Adrenal gland (tissue), 19 donors: ENCODE measurements at places on chromosomes 7 and 10. TPM values are rescaled to one million over a fixed set of nuclear protein-coding genes. Genes with fewer than 3 reads are reported as not detected.

DNA sequence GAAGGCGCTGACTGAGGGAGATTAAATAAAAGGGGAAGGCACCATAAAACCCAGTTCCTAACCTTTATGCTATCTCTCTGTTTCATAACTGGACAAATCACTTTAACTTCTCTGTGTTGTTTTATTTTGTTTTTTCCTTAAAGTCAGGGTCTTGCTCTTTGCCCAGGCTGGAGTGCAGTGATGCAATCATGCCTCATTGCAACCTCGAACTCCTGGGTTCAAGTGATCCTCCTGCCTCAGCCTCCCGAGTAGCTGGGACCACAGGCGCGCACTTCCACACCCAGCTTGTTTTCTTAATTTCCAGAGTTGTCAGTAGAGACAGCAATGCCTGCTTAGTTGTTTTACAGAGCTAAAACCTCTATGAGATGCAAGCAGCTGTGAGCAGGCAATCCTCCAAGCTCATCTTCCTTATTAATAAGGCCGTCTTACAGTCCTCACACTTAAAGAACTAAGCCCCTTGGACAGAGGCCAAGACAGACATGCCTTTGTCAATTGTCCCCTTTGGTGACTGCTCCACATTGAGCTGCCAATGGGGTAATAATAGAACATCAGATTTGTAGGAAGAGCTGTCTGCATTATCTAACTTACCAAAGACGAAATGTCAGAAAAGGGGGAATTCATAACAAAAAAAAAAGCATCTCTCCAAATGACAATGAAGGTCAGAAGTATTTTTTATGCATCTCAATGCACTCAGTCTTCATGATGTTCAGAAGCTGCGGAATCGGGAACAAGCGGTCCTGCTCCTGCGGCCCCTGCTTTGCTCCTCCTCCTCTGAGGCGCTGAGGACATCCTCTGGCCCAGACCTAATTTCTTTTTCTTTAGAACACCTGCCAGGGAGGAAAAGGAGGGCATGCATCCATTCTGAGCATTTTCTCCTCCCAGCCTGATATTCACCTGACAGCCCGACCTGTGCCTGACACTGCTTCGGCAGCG lies 62.7 kb upstream of the RNF32 start:
- H3K4me3 ChIP-seq = no peak overlapping the region
- no peaks in the 10 kb centered on the region for H3K27me3 ChIP-seq

Gene SPDYE16
- total RNA-seq = not detected

GRCh38 chr7:139059905-139060304 lies 24.1 kb upstream of the ZC3HAV1L start:
- no peak overlapping the region for H3K4me3 ChIP-seq
- H3K36me3 ChIP-seq = no peaks in the 10 kb centered on the region
- no peak for DNase-seq
- H3K4me1 ChIP-seq = peaks cover 12% of the 10 kb centered on the region

Gene XRCC2
- 0.12 TPM for total RNA-seq

Gene BAIAP2L1
- 32.3 TPM for total RNA-seq

GRCh38 chr7:108442039-108442568 lies 14.1 kb downstream of the NRCAM start:
- no peaks in the 10 kb centered on the region for H3K27me3 ChIP-seq
- H3K4me1 ChIP-seq = no peaks in the 10 kb centered on the region
- H3K27ac ChIP-seq = no peak overlapping the region
- H3K36me3 ChIP-seq = no peaks in the 10 kb centered on the region

GRCh38 chr10:115503546-115503945 lies 410.4 kb downstream of the ATRNL1 start:
- no peak overlapping the region for H3K27ac ChIP-seq
- DNase-seq = no peak
- H3K4me3 ChIP-seq = no peak overlapping the region
- H3K4me1 ChIP-seq = no peaks in the 10 kb centered on the region
- H3K27me3 ChIP-seq = no peaks in the 10 kb centered on the region

DNA sequence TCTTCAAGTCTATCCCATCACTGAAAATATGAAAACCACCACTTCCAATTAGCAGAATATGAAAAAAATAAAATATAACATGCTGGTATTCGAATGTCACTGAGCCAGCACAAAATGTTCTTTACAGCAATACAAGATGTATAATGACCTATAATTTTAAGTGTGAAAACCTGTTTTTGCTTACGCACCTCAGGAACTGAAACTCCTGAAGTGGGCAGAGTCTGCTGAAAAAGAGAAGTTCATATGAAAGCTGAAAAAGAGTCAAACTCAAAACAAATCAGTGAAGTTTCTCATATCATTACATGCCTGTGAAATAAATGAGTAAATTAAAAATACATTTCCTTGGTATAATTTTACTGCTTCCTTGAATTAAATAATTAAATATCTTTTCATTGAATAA lies 272.5 kb downstream of the DGKB start:
- H3K27me3 ChIP-seq = no peaks in the 10 kb centered on the region
- H3K27ac ChIP-seq = no peak overlapping the region
- H3K4me1 ChIP-seq = no peaks in the 10 kb centered on the region
- no peak for DNase-seq
- no peak overlapping the region for H3K4me3 ChIP-seq

Gene CLEC5A
- total RNA-seq = not detected

DNA sequence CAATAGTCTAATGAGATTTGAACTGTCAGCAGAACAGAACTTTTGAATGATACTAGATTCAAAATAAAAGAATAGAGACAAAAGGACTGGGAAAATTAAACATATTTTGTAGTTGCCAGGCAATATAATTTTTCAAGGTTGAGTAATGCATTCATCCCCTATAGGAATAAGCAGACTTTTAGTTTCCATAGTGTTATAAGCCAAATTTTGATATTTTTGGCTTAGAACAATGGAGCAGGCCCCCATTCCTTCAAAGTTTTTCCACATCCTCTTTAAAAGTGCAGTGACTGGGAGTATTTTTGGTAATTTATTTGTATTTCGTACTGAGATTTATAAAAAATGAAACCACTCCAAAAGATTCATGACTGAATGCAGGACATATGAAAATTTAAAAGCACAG lies 24.0 kb downstream of the MEOX2 start:
- DNase-seq = no peak
- no peaks in the 10 kb centered on the region for H3K4me1 ChIP-seq
- H3K27me3 ChIP-seq = no peaks in the 10 kb centered on the region
- no peak overlapping the region for H3K27ac ChIP-seq
- no peak overlapping the region for H3K4me3 ChIP-seq
- no peaks in the 10 kb centered on the region for H3K36me3 ChIP-seq

DNA sequence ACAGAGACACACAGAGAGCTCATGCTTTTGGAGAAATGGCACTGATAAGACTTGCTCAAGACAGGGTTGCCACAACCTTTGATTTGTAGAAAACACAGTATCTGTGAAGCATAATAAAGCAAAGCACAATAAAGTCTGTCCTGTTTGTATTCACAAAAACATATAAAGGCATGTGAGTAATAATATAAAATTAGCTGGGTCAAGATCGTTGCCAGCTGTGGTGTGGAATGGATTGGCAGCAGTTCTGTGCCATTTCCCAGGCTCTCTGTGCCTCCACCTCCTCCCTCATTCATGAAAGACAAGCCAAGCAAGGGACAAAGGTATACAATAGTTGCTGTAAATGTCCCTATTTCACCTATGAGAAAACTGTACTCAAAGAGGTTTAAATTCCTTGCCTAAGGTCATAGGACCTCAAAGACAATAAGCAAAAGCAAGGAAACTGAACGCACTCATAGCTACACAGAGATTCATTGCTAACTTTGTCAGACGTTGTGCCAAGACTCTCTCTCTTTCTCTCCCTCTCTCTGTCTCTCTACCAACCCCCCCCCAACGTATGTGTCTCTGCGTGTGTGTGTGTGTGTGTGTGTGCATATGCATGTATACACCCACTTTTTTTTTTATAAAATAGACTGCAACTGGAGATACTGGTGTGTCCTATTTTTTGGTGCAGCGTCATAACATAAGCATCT lies 31.8 kb downstream of the CHST3 start:
- H3K4me3 ChIP-seq = no peak overlapping the region
- H3K36me3 ChIP-seq = no peaks in the 10 kb centered on the region
- H3K4me1 ChIP-seq = peaks cover 60% of the 10 kb centered on the region
- DNase-seq = no peak
- H3K27ac ChIP-seq = no peak overlapping the region

- H3K4me1 ChIP-seq = no peaks in the 10 kb centered on the region
- DNase-seq = no peak
- no peak overlapping the region for H3K4me3 ChIP-seq
- no peaks in the 10 kb centered on the region for H3K27me3 ChIP-seq
- no peak overlapping the region for H3K27ac ChIP-seq
Measured at GRCh38 chr7:107501593-107501992, 31.7 kb downstream of the GPR22 start.

Gene CHST15
- 27.8 TPM for total RNA-seq

DNA sequence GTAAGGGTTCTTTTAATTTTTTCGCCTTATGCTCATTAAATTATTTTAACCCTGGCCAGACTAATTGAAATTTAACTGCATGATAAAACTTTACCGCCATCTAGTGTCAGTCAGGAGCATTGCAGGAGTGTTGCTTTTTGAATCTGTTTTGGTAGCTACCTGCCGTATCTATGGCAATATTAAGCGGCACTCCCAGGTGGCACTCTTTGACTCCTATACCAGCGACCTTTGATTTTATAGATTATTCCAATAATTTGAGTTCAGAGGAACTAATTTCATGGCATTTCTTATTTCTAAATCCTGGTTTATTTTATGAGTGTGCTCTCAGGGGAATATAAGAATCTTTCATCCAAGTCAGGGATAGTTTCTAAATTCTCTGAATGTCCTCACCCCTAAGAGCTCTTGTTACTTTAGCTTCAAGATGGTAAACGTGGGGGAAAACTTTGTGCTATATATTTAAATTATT lies 198.9 kb downstream of the REEP3 start:
- H3K36me3 ChIP-seq = no peaks in the 10 kb centered on the region
- no peaks in the 10 kb centered on the region for H3K4me1 ChIP-seq
- no peak overlapping the region for H3K27ac ChIP-seq
- H3K4me3 ChIP-seq = no peak overlapping the region
- peak; percentile 35 for DNase-seq

Gene SLC29A4
- total RNA-seq = 1.3 TPM

DNA sequence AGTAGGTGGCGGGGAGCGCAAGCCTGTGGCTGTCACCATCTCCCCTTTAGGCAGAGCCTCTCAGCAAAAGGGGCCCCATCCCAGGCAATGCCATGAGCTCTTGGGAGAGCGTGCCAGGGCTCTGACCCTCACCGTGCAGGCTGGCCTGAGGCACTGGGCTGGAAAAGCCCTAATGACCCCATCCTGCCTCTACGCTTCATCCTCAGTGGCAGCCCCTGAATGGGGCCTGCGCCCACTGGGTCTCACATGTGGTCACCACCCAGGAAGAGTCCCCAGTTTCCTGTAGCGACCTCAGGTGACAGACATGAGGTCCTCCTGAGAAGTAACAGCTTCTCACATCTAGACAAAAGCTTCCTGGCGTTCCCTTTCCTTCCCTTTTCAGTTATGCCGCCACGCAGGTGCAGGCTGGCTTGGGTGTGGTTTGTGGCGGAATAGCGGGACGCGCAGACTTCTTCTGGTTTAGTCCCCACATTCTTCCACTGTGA lies 59.2 kb downstream of the CLEC2L start:
- H3K4me3 ChIP-seq = no peak overlapping the region
- no peaks in the 10 kb centered on the region for H3K27me3 ChIP-seq
- H3K27ac ChIP-seq = no peak overlapping the region
- peaks cover 70% of the 10 kb centered on the region for H3K36me3 ChIP-seq
- no peak for DNase-seq

Gene CAPZA2
- total RNA-seq = 122 TPM

GRCh38 chr10:35412900-35413491 lies 76.7 kb downstream of the CCNY start:
- no peak overlapping the region for H3K27ac ChIP-seq
- H3K36me3 ChIP-seq = no peaks in the 10 kb centered on the region
- H3K27me3 ChIP-seq = no peaks in the 10 kb centered on the region
- DNase-seq = peak; percentile 3
- no peak overlapping the region for H3K4me3 ChIP-seq

- H3K27ac ChIP-seq = no peak overlapping the region
- no peak for DNase-seq
Measured at GRCh38 chr10:23693501-23693901, 254.6 kb downstream of the OTUD1 start.

DNA sequence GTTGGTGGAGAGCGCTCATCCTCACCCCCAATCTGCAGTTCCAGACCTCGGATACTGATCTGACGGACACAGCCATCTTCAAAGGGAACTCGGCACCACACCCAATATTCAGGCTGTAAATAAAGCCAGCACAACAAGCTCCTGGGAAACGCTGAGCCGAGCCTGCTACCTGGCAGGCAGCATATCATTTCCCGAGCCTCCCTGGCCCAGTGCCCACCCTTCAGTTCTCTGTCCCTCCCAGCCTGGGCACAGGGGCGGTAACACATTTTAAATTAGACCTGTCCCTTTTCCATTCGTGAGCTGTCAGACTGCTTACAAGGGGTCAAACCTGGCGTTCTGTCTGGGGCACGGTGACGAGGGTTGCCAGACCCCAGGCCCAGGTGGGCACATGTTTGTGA lies 250.5 kb downstream of the ARHGAP12 start:
- H3K27ac ChIP-seq = no peak overlapping the region
- no peaks in the 10 kb centered on the region for H3K27me3 ChIP-seq
- no peak for DNase-seq
- H3K4me3 ChIP-seq = no peak overlapping the region
- H3K4me1 ChIP-seq = no peaks in the 10 kb centered on the region

DNA sequence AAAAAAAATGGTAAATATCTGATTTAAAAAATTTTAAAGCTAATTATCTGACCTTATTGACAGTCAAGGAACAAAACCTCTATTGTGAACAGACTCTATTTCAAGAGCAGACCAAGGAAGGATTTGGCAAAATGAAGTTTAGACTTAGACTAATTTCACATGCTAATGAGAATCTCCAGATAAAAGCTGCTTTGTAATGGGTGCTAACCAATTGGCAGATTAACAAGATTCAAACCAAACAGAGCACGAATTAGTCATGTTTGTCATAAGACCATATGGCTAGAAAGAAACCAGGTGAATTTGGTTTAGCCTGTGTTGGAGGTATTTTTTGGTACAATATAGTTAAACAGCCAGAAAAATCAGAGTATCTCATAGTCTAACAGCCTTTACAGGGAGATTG lies 429.1 kb upstream of the NFE2L3 start:
- no peaks in the 10 kb centered on the region for H3K27me3 ChIP-seq
- no peak overlapping the region for H3K27ac ChIP-seq
- no peaks in the 10 kb centered on the region for H3K36me3 ChIP-seq
- DNase-seq = no peak
- no peak overlapping the region for H3K4me3 ChIP-seq

- no peak for DNase-seq
- H3K27me3 ChIP-seq = no peaks in the 10 kb centered on the region
- H3K36me3 ChIP-seq = no peaks in the 10 kb centered on the region
- H3K4me1 ChIP-seq = no peaks in the 10 kb centered on the region
- H3K4me3 ChIP-seq = no peak overlapping the region
- H3K27ac ChIP-seq = no peak overlapping the region
Measured at GRCh38 chr7:106356-106755, 86.0 kb upstream of the FAM20C start.

GRCh38 chr10:24872790-24873182 lies 79.6 kb downstream of the PRTFDC1 start:
- H3K27me3 ChIP-seq = no peaks in the 10 kb centered on the region
- DNase-seq = no peak
- H3K4me1 ChIP-seq = peaks cover 33% of the 10 kb centered on the region
- no peak overlapping the region for H3K4me3 ChIP-seq
- H3K36me3 ChIP-seq = no peaks in the 10 kb centered on the region
